ENCODE measurements at places on chromosomes 5 and 9. TPM values are rescaled to one million over a fixed set of nuclear protein-coding genes. Genes with fewer than 3 reads are reported as not detected.

The LMX1B gene
- 0.95 TPM for polyA plus RNA-seq

The LMAN2 gene
- 188 TPM for polyA plus RNA-seq

The ASPN gene
- 0.02 TPM for polyA plus RNA-seq

The PCDHB5 gene
- polyA plus RNA-seq, result 0.03 TPM

The SAXO1 gene
- not detected for polyA plus RNA-seq

The TMC1 gene
- polyA plus RNA-seq, result not detected

The ABO gene
- not detected for polyA plus RNA-seq

The UNC13B gene
- 5.3 TPM for polyA plus RNA-seq

The SPINK6 gene
- 2.5 TPM for polyA plus RNA-seq

The DIPK1B gene
- polyA plus RNA-seq, result 0.19 TPM

The TDRD7 gene
- 6.8 TPM for polyA plus RNA-seq

GRCh38 chr5:125272357-125272756 lies 525.9 kb upstream of the ZNF608 start:
- DNase-seq, result no peak

GRCh38 chr5:56183506-56183905 lies 49.6 kb downstream of the ANKRD55 start:
- peak; percentile 84 for DNase-seq

GRCh38 chr5:131758520-131758900 lies 38.3 kb downstream of the FNIP1 start:
- DNase-seq, result no peak

GRCh38 chr5:36877667-36878391 lies 1.3 kb downstream of the NIPBL start:
- peak; percentile 68 for DNase-seq

DNA sequence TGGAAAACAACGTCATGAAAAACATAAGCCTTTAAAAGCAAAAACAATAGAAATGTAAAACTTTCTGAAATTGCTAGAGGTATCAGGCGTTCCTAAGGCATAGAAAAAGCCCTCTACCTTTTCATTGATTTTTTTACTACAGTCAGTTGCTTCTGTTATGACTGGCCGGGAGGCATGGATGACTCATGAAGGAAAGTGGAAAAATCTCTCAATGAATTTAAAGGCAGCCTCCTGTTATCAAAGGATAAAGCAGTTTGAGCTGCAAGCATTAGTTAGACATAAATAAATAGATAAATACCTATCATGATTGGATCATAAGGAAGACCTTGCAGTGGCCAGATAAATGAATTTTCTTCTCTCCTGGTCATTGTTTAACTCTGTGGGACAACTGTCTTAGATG lies 281.6 kb downstream of the MAST4 start:
- DNase-seq, result peak; percentile 55

DNA sequence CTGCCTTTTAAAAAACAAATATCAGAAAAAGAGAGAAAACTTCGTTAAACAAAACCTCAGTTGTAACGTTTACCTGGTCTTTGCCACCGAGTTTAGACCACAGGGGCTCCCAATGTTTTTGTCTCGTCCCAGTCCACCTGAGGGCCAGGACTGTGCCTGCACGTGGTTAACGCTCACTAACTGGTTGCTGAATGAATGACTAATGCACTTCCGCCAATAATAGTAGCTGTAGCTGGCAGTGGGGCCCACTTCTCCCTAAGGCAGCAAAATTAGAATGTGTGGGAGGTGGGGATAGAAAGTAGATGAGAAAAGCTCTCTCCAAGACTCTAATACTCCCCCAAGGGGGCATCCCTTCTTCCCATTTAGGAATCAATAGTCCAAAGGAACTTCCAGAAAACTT lies 29.1 kb upstream of the MED27 start:
- no peak for DNase-seq

GRCh38 chr9:108270561-108270960 lies 585.2 kb downstream of the ACTL7B start:
- no peak for DNase-seq

DNA sequence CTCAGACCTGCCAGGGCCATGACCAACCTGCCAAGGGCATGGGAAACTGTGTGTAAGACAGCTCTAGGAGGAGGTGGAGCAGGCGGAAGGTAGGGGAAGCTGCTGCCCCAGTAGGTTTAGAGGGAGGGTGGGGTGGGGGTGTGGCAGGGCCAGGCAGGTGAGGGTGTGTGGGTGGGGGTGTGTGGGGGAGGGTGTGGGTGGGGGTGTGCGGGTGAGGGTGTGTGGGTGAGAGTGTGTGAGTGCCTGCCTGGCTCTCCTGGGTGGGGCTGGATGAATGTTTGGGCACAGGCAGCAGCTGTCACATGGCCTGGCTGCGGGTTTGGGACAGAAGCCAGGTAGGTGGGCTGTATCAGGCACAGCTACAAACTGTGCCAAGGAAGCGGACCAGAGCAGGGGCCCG lies 8.8 kb upstream of the N4BP3 start:
- no peak for DNase-seq

- DNase-seq, result no peak
Measured at GRCh38 chr5:955886-956761, 52.5 kb upstream of the NKD2 start.

- no peak for DNase-seq
Measured at GRCh38 chr5:133962131-133962530, 6.3 kb downstream of the C5orf15 start.

- no peak for DNase-seq
Measured at GRCh38 chr9:88256216-88256615, 117.9 kb upstream of the SPATA31C2 start.

- DNase-seq, result no peak
Measured at GRCh38 chr5:57041570-57041969, 89.6 kb upstream of the MIER3 start.

- no peak for DNase-seq
Measured at GRCh38 chr5:89308606-89309040, 425.6 kb upstream of the MEF2C start.

DNA sequence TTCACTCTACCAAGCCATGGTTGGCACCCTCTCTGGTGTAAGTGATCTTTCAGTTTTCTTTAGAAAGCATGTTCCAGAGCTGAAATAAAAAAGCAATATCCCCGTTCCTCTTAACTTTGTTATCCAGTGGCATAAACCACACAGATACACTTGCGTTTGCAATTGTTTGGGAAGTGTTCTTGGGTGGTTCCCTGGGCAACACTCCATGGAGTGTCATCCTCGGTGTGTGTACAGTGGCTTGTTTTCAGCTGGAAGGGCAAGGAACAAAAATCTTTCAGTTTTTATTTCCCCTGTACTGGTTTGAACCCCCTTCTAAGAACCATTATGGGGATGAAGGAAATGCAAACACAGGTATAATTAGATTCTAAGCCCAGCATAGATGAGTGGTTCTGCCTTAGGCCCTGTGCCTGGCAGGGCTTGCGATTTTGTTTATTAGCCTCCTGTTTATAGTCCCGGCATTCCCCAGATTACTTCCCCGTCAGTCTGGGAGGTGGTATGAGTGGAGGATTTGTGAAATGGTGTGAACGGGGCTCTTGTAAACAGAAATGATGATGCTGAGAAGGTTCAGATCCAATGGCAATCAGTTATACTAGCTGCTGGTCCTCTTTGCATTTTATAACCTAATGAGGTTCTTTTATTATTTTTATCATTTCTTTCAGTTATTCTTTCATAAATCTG lies 76.0 kb upstream of the CD180 start:
- no peak for DNase-seq

- no peak for DNase-seq
Measured at GRCh38 chr5:151020304-151021110, at the start of gene GPX3. Gene GPX3 (plus strand): TSS chr5:151020591. CDS start chr5:151020655, 64 bp downstream.

DNA sequence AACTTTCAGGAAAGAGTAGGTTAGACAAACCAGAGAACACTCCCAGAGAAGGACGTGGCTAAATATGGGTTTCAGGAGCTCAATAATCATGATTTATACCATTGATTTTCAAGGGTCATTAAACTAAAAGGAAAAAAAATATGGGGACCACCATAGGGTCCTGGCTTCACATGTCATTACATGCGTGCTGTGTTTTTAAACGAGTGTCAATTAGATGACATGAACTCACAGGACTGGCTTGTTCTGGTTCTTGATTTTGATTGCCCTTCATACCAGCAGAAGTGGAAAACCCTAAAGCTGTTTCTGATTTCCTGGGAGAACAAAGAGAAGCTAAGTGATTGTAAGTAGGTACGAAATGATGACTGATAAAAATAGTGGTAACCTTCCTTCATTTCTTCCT lies 5.8 kb downstream of the ACOT12 start:
- no peak for DNase-seq

GRCh38 chr9:68998385-68998784 lies 15.5 kb downstream of the PRKACG start:
- no peak for DNase-seq

DNA sequence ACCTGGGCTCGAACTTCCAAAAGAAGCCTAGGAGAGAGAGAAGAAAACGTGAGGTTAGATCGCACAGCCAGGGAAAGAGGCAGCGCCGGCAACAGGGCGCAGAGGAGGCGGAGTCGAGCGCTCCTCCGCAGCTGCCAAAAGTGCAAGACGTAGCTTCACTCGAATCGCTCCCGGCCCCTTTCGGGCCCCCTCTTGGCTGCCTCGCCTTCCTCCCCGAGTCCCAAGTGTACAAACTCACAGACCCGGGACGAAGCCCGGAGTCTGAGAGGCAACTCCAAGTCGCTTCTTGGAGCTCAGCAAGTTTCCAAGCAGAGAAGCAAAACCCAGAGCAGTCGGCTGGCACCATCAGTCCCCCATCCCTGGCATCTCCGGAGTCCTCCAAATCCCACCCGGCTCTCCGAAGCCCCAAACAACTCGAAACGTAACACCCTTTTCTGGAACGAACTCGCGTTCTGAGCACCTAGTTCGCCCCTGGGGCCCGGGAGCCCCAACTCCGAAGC lies 1.2 kb downstream of the MIER3 start:
- DNase-seq, result peak; percentile 23

DNA sequence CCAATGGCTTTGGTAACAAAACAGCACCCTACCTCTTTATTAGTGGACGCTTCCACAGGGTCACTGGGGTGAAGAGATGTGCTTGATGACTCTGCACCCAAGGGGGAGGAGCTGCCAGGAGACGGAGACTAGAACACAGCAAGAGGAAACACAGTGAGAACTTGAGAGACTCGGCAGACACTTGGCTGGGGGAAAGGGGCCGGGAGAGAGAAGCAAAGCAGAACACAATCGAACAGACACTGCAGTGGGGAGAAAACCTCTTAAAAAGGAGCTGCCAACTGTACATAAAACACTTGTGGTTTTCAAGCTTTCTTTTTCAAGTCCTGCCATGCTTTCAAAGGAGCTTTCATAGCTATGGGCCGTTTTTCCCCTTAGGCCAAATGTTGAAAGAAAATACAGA lies 151.0 kb downstream of the ENTREP1 start:
- DNase-seq, result peak; percentile 11

DNA sequence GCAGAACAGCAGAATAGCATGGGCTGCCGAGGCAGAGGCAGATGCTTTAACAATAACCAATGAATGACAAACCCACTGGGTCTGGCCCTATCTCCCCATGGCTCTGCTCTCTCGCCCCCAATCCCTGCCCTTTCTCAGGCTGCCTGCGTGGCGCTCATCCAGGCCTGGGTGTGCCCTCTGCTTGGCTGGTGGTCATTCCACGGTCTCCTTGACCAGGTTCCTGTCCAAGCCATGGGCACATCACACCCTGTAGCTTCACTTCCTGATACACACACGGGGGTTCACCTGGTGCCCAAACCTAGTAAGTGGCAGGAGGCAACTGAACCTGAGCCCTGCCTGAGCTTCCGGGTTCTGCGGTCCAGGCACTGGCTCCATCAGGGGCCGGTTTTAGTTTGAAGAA lies 87.6 kb downstream of the DAP start:
- no peak for DNase-seq

DNA sequence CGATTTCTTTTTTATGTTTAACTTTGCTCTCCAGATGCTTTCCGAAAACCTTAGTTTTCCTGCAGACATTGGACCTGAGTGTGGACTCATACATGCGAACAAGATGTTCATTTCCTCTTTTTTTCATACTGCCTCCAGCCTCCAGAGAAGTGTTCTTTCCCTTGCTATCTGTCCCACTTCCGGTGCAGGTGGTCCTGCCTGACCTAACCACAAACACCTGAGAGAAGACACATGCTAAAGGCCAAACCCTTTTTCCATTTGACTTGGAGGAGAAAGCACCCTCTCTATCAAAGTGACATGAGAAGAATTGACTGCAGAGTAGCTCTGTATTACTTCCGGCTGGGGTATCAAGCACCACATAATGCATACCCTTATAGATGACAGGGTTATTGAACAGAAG lies 334.0 kb downstream of the ARHGEF28 start:
- no peak for DNase-seq

- no peak for DNase-seq
Measured at GRCh38 chr5:120456006-120456405, 8.1 kb upstream of the PRR16 start.

DNA sequence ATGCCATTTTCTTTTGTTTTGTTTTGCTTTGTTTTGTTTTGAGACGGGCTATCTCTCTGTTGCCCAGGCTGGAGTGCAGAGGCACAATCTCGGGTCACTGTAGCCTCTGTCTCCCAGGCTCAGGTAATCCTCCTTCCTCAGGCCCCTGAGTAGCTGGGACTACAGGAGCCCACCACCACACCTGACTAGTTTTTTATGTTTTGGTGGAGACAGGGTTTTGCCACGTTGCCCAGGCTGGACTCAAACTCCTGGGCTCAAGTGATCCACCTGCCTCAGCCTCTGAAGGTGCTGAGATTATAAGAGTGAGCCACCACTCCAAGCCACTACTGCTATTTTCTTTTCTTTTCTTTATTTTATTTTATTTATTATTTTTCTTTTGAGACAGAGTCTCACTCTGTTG lies 54.0 kb upstream of the S1PR3 start:
- no peak for DNase-seq

- DNase-seq, result no peak
Measured at GRCh38 chr5:170046241-170046640, 59.5 kb upstream of the FOXI1 start.

DNA sequence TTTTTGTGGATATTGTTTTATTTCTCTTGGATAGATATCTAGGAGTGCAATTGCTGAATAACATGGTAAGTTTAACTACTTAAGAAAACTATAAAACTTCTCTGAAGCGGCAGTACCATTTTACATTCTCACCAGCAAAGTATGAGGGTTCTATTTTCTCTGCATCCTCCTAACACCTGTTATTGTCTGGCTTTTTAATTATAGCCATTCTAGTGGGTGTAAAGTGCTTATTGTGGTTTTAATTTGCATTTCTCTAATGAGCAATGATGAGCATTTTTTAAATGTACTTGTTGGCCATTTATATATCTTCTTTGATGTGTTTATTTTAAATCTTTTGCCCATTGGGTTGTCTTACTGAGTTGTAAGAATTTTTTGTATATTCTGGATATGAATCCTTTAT lies 28.7 kb downstream of the SMIM32 start:
- DNase-seq, result no peak

- DNase-seq, result no peak
Measured at GRCh38 chr5:2166979-2167377, 284.3 kb upstream of the IRX4 start.

Data from foreskin keratinocyte (primary cell).